AG04450 (cell line): ENCODE measurements at places on chromosomes 4 and X. TPM values are rescaled to one million over a fixed set of nuclear protein-coding genes. Genes with fewer than 3 reads are reported as not detected.

GRCh38 chr4:38601244-38601915, 62.6 kb upstream of the KLF3 start:
- DNase-seq: peak; percentile 21

- no peak for DNase-seq
These were observed 5.2 kb downstream of the PKD2 start for GRCh38 chr4:88012647-88013046.

NUDT10 gene
- 2.3 and 2.5 TPM in 2 replicates for polyA plus RNA-seq

STBD1 gene
- 0.69 and 0.92 TPM in 2 replicates for polyA plus RNA-seq

H2BW2 gene
- not detected in 2 replicates for polyA plus RNA-seq

MAPK10 gene
- polyA plus RNA-seq: 11.3 and 16.3 TPM in 2 replicates
